Right lung (tissue), 10 donors: ENCODE measurements at places on chromosomes 16 and 17. TPM values are rescaled to one million over a fixed set of nuclear protein-coding genes. Genes with fewer than 3 reads are reported as not detected.

Gene ATP2A1
- 2.2 TPM for polyA plus RNA-seq

Gene ZNF469
- polyA plus RNA-seq: 3.1 TPM

GRCh38 chr17:54425671-54426070 lies 475.0 kb upstream of the TOM1L1 start:
- DNase-seq: no peak

Gene TMEM170A
- polyA plus RNA-seq: 42.3 TPM

DNA sequence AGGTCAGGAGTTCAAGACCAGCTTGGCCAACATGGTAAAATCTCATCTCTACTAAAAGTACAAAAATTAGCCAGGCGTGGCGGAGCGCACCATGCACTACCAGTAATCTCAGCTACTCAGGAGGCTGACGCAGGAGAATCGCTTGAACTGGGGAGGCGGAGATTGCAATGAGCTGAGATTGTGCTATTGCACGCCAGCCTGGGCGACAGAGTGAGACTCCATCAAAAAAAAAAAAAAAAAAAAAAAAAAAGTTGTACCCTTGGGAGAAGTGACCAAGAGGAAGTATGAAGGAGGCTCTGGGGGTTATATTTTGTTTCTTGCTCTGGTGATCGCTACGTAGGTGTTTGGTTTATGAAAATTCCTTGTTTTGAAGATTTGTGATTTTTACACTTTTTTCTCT lies 66.3 kb downstream of the LITAF start:
- DNase-seq: no peak

GRCh38 chr17:2157081-2157480 lies 102.2 kb downstream of the HIC1 start:
- DNase-seq: no peak

GRCh38 chr17:75011401-75012095 lies 922 bp upstream of the MRPL58 start:
- DNase-seq: no peak

- no peak for DNase-seq
Observed at GRCh38 chr16:81831722-81832126, 52.6 kb downstream of the PLCG2 start.

Gene SMIM36
- polyA plus RNA-seq: 0.18 TPM

- DNase-seq: no peak
Observed at GRCh38 chr16:79082970-79083369, 517.6 kb downstream of the MAF start.

Gene C17orf107
- polyA plus RNA-seq: 0.73 TPM

GRCh38 chr17:58252141-58252540 lies 13.8 kb downstream of the LPO start:
- DNase-seq: no peak

GRCh38 chr17:16997514-16998429 lies 25.9 kb upstream of the TNFRSF13B start:
- no peak for DNase-seq

- no peak for DNase-seq
Observed at GRCh38 chr16:977081-977701, 4.4 kb upstream of the SOX8 start.

GRCh38 chr16:69691980-69692911 lies 34.1 kb downstream of the NQO1 start:
- DNase-seq: no peak

GRCh38 chr16:86508947-86509758 lies 1.2 kb upstream of the FOXF1 start:
- DNase-seq: peak; percentile 74

GRCh38 chr17:61286449-61286848 lies 113.2 kb upstream of the TBX2 start:
- no peak for DNase-seq

GRCh38 chr16:4601036-4601863 lies 13.4 kb downstream of the UBALD1 start:
- peak; percentile 47 for DNase-seq

- DNase-seq: peak; percentile 92
Observed at GRCh38 chr16:84186685-84187437, at the start of gene TAF1C. Gene TAF1C (minus strand): TSS chr16:84187057. CDS start chr16:84184988, 2,069 bp downstream.

DNA sequence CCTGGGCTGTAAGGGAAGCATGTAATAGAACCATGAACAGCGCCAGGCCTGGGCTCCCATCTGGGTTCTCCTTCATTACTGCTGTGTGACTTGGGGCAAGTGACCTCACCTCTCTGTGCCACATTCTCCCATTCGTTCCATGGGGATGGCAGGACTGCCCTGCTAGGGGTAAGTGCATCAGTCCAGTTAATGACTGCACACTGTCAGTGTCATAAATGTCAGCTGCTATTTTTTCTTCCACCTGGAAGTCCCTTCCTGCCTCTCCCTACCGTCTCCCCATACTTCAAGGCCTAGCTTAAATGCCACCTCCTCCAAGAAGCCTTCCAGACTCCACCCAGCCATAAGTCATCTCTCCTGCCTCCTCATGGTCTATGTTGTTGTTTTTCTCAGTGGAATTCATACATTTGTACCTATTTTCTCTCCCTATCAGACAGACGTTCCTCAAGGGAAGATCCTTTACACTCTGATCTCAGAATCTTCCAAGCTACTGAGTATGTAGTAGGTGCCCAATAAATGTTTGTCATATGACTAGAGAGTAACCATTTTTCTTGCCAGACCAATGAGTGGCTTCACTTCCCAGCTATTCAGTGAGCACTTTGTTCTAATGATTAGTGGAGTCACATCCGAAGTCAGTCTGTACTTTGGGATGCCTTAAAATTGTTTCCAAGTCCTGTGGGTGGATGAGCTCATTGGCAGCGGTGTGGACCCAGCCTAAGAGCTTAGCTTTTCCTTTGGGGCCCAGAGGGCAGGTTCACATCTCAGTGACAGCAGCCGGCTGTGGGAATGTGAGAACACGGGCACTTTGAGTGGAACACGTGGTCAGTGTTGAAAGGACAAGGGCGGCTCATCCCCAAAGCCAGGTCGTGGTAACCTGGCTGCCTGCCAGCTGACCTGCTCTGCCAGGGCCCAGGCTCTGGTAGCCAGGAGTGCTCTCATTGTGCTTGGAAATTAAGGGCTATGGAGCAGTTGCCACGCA lies 147.5 kb upstream of the GSE1 start:
- no peak for DNase-seq

GRCh38 chr16:29664091-29664921 lies 1.3 kb downstream of the SPN start:
- no peak for DNase-seq

Gene LGALS9
- 25.1 TPM for polyA plus RNA-seq

DNA sequence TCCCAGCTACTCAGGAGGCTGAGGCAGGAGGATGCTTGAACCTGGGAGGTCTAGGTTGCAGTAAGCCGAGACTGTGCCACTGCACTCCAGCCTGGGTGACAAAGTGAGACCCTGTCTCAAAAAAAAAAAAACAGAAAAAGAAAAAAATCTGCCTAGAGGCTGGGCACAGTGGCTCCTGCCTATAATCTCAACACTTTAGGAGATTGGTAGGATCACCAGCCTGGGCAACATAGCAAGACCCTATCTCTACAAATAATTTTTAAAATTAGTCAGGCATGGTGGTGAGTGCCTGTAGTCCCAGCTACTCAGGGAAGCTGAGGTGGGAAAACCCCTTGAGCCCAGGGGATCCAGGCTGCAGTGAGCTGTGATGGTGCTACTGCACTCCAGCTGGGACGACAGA lies 17.7 kb downstream of the CUEDC1 start:
- no peak for DNase-seq

DNA sequence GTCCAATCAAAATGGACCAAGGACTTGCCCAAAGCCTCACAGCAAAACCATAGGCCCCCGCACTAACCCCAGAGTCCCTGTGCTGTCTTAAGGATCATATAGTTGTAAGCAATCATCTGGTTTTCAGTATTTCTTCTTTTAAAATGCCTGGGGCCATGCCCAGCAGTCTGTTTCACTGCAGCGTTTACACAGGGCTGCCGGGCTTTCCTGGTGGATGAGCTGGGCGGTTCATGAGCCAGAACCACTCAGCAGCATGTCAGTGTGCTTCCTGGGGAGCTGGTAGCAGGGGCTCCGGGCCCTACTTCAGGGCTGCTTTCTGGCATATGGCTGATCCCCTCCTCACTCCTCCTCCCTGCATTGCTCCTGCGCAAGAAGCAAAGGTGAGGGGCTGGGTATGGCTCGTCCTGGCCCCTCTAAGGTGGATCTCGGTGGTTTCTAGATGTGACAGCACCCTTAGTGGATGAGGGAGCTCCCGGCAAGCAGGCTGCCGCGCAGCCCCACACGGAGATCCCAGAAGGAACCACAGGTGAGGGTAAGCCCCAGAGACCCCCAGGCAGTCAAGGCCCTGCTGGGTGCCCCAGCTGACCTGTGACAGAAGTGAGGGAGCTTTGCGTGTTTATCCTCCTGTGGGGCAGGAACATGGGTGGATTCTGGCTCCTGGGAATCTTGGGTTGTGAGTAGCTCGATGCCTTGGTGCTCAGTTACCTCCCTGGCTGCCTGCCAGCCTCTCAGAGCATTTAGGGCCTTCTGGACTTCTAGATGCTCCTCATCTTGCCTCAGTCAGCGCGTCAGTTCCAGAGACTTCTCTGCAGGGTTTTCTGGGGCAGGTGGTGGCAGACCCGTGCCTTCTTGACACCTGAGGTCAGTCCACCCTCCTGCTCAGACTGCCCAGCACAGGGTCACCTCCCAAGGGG lies 24.8 kb upstream of the STH start:
- no peak for DNase-seq

DNA sequence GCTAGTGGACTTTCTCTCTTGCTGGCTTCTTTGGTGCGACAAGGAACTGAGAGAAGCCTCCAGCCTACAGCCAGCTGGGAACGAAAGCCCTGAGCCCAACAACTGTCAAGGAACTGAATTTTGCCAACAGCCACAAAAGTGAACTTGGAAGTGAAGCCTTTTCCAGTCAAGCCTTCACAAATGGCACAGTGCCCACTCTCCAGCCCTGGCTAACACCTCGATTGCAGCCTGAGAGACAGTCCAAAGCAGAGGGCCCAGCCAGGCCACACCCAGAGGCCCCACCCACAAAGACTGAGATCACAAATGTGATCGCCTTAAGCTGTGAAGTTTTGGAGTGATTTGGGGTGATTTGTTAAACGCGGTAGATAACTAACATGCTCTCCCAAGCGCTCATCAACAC lies 244.6 kb upstream of the SDK2 start:
- peak; percentile 31 for DNase-seq

DNA sequence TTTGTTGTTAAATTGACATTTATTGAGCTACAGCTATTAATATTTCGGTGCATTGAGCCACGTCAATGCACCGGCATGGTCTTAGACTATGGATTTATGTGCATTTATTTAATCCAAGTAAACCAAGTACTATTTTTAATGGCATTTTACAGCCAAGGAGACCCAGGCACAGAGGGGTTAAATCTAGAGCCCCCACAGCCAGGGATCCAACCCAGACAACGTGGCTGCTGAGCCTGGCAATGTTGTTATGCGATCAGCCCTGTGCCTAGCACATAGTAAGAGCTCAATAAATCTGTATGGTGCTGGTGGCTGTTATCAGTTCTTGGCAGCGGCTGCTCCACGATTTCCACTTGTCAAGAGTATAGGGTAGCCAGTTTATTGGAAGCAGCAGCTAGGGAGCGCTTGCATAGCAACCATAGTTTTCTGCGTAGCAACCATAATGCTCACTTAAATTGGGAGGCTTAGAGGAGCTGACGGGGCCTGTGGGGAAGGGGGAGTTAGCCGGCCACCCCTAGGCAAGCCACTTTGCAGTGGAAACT lies 541 bp upstream of the RBBP6 start:
- DNase-seq: no peak

GRCh38 chr17:13484020-13484419 lies 117.7 kb downstream of the HS3ST3A1 start:
- no peak for DNase-seq

DNA sequence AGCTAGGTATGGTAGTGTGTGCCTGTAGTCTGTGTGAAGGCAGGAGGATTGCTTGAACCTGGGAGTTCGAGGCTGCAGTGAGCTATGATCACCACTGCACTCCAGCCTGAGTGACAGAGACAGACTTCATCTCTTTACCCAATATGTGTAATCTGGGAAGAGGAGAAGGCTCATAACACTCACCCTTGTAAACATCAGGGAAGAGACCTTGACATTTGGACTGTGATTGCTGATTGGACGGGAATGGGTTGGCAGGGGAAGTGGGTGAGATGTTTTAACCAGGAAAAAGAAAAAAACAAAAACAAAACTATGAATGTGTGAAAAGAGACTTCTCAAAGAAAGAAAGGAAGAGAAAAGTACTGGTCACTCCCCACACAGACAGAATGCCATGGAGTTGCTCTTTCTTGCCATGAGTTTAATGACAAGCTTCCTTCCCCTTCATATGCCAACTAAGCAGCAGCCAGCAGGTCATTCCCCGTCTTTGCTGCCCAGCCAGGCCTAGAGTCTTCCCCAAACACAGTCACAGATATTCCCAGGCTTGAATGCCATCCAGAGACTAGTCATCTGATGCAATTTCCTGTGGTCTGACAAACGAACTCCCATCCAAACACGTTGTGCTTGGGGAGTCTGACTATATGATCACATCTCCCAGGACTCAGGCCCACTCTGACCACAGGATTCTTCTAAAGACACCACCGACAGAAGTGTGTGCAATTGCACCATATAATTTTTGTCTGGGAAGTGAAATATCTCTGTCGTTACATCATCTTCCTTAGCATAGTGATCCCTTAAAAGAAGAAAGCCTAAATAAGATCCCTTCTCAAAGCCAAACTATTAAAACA lies 3.6 kb upstream of the XAF1 start:
- DNase-seq: peak; percentile 53
